ENCODE measurements at places on chromosomes 6 and 20.

GRCh38 chr20:32496811-32497533 lies 88.2 kb downstream of the NOL4L start:
- no peak for DNase-seq

GRCh38 chr6:38933426-38933825 lies 115.2 kb upstream of the GLP1R start:
- DNase-seq, result no peak

DNA sequence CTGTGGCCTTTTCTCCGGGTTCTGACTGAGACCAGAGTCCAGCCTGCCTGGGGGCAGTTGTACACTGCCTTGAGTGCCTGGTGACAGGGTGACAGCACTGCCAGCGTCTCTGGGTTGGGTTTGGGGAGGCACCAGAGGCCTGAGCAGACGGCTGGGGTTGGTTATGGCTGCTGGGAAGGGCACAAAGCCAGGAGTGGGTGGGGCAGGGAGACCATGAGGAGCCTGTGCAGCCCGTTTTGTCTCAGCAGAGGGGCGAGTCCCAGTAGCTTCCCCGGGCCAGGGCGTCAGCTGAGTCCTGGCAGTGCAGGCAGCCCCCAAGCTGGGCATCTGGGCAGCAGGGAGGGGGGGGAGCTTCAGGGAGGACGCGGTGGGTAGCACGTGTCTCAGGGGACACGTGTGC lies 15.3 kb upstream of the SULF2 start:
- no peak for DNase-seq

DNA sequence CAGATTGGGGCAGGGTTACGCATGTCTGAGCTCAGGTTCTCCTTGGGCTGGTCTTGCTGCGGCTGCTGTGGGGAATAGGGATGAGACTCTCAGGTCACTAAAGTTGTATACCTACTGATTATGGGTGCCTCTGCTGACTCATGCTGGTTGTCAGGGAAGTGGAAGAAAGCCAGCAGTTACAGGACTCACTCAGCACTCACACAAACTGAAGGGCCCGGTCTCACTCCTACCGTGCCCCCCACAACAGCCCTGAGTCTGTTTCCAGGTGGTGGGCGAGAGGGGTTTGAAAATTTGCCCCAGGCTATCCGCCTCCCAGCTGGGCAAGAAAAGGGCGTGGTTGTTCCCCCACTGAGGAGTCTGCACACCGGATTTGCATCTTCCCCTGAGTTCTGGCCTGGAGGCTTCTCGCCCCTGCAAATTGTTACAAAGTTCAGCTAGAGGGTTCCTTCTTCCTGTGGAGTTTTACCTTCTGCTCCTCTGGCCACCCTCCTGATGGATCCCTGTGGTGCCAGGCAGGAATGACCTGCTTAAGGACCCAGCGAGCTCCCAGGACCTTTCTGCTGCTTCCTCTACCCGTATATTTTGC lies 659.2 kb downstream of the HDGFL1 start:
- no peak for DNase-seq

DNA sequence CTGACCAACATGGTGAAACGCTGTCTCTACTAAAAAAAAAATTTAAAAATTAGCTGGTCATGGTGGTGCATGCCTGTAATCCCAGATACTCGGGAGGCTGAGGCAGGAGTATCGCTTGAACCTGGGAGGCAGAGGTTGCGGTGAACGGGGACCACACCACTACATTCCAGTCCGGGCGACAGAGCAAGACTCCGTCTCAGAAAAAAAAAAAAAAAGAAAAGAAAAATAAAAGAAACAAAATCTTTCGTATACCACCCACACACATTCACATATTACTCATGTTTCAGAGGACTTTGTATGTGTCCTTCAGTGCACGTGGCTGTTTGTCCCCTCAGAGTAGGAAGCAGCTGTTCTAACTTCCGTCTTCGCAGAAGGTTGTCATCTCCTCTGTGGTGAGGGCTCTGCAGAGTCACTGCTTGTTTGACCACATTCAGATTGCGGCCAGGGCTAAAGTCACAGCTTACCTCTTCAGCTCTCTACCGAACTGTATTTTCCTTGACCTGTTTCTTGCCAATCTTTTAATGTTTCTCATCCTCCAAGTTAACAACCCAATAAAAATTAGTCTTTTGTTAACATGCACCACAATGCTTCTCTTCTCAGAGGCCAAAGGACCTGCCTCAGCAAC lies 36.6 kb upstream of the HIVEP1 start:
- DNase-seq, result peak; percentile 29

DNA sequence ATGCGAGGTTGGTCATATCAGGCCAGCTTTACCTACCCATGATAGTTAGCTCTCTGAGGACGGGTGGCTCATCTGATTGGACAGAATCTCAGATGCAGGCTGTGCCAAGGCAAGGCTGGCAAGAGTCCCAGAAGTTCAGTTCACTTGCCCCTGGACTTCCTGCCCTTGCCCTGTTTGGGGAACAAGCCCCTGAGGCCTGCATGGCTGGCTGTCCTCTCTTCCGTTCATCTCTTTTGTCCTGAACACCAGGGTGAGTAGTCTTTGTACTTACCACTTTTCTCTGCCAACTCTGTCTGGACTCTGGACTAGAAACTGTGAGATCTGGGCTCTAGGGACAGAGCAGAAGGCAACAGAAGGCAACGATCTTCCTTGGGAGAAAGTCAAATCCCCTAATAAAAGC lies 769.9 kb downstream of the QKI start:
- no peak for DNase-seq

DNA sequence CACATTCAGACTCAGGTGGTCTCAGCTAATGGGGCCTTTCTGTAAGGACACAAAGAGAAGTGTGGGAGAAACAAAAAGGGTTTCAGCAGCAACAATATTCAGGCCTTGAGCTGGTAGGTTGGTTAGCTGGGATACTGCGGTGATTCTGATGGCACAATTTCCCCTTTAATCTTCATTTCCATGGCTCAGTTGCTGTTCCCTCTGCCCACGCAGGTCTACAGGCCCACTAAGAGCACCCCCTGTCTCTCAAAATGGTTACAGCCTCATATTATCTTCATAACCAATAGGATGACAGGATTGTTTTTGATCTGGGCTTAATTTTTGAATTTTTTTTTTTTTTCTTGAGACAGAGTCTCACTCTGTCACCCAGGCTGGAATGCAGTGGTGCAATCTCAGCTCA lies 48.9 kb downstream of the MYB start:
- DNase-seq, result no peak

GRCh38 chr6:110944681-110945151 lies 13.8 kb upstream of the GTF3C6 start:
- peak; percentile 65 for DNase-seq

GRCh38 chr20:49444553-49444990 lies 37.9 kb downstream of the KCNB1 start:
- no peak for DNase-seq

GRCh38 chr20:32449057-32449889 lies 91.1 kb downstream of the ASXL1 start:
- DNase-seq, result no peak

DNA sequence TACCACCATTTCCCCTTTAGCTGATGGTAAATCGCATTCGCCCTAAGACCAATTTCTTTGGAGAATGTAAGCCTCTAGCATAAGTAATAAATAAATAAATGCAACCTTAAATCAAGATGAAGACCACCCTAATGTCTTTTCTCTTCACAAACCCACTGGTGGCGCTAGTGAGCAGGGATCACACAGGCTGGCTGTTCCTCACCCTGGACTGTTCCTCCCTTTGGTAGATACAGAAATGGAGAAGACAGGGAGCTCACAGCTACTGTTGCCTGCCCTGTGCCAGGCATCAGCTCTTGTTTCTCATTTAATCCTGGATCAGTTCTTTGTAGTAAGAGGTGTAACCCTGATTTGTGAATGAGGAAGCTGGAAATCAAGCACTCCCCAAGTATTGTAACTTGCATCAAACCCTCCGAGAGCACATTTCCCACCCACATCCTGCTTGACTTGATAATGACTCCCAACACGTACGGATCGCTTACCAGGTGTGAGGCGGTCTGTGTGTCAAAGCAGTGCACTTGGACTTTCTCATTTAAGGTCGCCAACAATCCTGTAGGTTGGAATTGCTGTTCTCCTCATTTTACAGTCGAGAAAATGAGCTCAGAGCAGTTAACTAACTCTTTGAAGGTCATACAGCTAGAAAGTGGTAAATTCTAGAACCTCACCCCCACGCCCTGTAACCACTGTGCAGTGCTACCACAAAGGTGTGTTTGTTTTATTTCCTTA lies 236.1 kb downstream of the TSHZ2 start:
- peak; percentile 17 for DNase-seq

GRCh38 chr6:67952121-67952520 lies 683.0 kb upstream of the ADGRB3 start:
- DNase-seq, result no peak

DNA sequence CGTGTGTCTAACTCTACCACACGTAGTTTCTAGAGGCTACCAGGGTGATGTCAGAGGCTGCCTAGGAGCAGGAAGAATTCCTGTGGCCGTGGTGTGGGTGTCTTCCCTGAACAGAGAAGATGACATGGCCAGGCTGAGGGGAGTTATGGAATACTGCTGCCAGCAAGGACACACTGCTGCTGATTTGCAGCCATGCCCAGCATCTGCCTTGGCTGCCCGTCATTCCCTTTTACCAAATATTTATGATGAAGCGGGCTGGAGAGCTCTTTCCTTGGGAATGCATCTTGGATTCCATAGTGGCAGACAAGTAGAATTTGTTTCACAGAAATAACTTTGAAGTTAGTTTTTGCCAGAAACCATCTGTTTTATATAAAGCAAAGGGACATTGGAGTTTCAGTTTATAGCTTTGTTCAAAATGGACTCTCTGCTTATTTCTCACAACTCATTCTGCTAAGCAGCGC lies 80.8 kb upstream of the VSTM2L start:
- no peak for DNase-seq

Measured in stimulated activated CD4-positive, alpha-beta T cell treated with anti-CD3 and anti-CD28 coated beads, Interleukin-1b, Interleukin-23, amount 100 ng/mL, for 48 hours (primary cell).